Temporal lobe (tissue), 4 donors: ENCODE measurements at places on chromosomes 12 and 14. TPM values are rescaled to one million over a fixed set of nuclear protein-coding genes. Genes with fewer than 3 reads are reported as not detected.

B3GNT4 gene
- 4.7 TPM for total RNA-seq

P2RX2 gene
- total RNA-seq: not detected

RILPL2 gene
- 0.74 TPM for total RNA-seq

BDKRB1 gene
- not detected for total RNA-seq

PLEKHH1 gene
- total RNA-seq: 6.9 TPM

CLSTN3 gene
- 72.3 TPM for total RNA-seq

A2ML1 gene
- total RNA-seq: 0.98 TPM

SRGAP1 gene
- total RNA-seq: 38.8 TPM
